ENCODE measurements at places on chromosomes 1 and 21.

GRCh38 chr1:54812801-54813484 is 11.8 kb upstream of the TTC22 start:
- DNase-seq, result no peak

- no peak for DNase-seq
Observed at GRCh38 chr1:157274698-157275534, 136.7 kb upstream of the ETV3 start.

- DNase-seq, result no peak
Observed at GRCh38 chr1:64975127-64975526, 8.8 kb upstream of the JAK1 start.

DNA sequence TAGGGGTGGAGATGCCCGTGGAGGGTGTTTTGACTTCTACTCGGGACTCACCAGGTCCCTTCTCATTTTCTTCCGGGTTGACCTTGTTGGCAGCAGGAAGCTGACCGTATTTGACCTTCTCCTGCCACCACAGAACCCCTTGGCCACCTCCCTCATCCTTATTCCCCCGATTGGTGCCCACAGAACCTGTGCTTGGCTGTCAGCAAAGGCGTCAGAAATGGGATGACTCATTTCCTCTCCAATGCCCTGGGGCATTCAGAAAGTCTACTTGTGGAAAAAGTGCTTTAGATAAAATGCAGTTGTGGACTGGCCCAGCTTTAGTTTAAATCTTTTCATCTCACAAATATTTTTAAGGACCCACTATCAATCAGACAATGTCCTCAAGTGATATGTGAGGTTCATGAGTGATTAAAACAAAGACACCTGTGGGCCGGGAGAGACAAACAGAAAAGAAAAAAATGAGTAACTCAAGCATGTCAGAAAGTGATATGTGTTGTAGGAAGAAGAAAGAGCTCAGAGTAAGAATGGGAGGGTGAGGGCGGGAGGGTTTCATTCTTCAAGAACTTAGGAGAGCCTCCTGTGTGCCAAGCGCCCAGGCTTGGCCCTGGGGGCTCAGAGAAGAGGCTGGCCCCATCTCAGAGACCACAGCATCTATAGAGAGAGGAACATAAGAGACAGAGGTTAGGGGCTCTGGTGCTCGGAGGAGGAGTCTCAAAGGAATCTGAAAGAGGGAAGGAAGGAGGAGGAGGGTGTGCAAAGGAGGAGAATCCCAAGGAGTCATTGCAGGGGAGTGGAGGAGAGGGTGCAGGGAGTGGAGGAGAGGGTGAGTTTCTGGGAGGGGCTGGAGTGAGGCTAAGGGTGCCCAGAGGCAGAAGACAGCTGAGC is 221.6 kb upstream of the VAMP3 start:
- no peak for DNase-seq

DNA sequence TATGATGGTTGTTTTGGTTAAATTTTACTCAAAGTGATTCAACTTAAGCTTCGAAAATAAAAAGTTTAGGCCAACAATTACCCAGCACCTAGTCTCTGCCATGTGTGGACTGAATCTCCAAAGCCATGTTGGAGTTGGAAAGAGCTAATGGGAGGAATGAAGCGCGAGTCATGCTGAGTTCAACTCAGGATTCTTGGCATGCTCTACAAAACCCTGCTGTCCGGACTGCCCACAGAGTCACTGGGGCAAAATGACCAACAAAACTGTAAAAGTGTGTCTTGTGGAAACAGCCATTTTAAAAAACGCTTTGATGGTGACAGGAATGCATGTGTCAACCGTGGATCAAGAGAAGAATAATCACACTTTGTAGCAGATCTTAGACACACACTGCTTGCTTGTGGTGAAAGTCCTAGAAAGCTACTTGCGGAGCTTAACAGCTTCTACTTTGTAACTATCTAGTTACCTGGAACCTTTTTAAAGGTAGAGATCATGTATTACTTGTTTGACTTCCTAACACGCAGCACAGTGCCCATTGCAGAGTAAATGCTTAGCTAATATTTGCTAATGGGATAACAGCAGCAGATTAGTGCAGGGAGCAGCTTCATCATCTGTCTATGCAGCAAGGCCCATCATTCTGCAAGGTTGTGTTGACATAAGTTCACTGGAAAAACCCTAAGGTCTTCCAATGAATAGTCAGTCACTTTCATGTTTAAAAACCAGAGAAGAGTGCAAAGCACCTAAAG is 7.0 kb upstream of the GBP6 start:
- DNase-seq, result no peak

- DNase-seq, result no peak
Observed at GRCh38 chr1:3078430-3078861, 9.4 kb downstream of the PRDM16 start.

DNA sequence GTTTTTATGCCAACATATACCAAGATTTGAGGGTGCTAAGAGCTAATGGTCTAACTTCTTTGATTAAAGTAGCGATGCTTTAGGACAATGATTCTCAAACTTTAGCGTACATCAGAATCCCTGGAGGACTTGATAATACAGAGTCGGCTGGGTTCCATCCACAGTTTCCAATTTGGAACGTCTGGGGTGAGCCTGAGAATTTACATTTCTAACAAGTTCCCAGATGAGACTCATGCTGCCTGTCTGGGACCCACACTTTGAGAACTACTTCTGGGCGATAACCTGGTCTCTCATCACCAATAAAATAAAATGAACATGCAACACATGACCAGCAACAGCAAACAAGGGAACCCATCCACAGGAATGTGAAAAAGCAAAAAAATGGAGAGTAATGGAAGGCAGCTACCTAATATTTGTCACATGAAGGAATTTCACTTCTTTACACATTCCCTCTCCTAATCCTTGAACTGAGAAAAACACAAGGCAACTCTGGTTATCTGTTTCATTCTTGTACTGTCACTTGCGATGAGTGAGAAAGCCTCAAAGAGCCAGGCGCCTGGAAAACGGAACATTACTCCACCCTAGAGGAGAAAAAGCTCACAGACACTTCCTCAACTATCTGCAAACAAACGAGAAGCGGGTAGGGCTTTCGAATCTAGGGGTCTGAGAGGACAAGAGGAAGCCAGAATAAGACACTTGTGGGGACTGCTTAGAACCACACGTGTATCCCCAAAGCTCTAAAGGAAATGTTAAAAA is 14.0 kb downstream of the HSF2BP start:
- DNase-seq, result no peak

DNA sequence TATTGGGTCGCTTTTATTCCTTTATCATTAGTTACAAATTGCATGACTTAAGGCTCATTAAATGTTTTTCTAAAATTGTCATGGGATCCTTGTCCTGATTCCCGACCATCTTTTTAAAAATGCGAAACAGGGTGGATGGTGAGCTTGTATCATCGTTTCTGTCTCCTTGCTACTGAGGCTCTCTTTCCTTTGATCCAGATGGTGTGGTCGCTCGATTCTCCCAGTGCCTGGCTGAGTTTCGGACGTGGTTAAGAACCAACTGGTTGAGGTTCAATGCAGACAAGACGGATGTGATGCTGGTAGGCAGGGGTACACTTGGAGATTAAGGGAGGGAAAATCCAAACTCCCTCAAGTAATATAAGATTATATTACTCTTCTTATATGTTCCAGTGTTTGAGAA is 1.2 kb downstream of the MIER1 start:
- no peak for DNase-seq

GRCh38 chr1:116175611-116176010 is 64.4 kb downstream of the MAB21L3 start:
- DNase-seq, result no peak

DNA sequence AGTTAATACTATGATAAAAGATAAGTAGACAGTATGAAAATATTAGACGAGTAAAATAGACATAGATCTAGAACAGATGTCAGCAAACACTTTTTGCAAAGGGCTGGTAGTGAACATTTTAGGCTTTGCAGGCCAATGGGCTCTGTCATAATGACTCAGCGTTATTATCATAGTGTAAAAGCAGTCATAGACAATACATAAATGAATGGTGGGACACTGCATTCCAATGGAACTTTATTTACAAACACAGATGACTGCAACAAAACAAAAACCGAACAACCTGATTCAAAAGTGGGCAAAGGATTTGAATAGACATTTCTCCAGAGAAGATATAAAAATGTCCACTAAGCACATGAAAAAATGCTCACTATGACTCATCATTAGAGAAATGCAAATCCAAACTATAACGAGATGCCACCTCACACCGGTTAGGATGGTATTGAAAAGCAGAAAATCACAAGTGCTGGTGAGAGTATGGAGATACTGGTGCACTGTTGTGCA is 7.3 kb downstream of the GSTM5 start:
- no peak for DNase-seq

GRCh38 chr1:85611425-85611824 is 30.9 kb downstream of the CCN1 start:
- no peak for DNase-seq

DNA sequence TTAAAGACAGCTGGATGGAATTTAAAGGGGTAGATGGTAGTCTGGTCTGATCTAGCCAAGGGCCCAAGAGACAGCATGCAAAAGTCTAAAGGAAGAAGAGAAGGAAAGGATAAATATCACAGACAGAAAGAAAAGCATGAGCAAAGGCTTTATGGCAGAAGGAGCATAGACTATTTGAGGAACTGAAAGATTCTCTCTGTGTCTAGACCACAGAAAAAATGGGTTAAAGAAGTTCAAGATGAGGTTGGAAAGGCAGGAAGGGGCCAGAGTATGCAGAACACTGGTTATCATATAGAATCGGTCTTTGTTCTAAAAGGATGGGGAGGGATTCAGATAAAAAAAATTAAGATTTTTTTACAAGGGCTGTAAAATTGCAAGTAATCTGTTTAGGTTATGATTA is 136.8 kb upstream of the SGIP1 start:
- no peak for DNase-seq

DNA sequence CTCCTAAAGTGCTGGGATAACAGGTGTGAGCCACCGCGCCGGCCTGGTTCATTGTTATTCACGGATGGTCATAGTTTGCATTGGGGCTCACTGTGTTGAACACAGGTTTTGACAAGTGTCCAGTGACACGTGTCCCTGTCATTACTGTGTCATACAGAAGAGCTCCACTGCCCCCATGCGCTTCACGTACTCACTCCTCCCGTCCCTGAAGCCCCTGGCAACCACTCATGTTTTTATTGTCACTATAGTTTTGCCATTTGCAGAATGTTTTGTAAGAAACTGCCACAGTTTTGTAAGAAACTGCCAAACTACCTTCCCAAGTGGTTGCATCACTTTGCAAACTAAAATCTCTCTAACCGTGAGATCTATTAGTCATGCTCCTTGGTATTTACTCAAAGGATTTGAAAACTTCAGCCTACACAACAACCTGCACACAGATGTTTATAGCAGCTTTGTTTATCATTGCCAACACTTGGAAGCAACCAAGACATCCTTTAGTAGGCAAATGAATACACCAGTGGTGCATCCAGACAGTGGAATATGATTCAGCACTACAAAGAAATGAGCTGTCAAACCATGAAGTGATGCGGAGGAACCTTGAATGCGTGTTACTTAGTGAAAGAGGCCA is 163.2 kb upstream of the COL6A1 start:
- no peak for DNase-seq

GRCh38 chr21:42837421-42838211 is 41.7 kb downstream of the WDR4 start:
- DNase-seq, result no peak

All from stimulated activated CD4-positive, alpha-beta T cell treated with anti-CD3 and anti-CD28 coated beads, Interleukin-1b, Interleukin-23, amount 100 ng/mL, for 1 hour (primary cell).